Esophagus squamous epithelium (tissue), 5 donors: ENCODE measurements at places on chromosomes 5 and 9.
A peak's percentile ranks its signal among the peaks of the same experiment; 100 is the strongest.

DNA sequence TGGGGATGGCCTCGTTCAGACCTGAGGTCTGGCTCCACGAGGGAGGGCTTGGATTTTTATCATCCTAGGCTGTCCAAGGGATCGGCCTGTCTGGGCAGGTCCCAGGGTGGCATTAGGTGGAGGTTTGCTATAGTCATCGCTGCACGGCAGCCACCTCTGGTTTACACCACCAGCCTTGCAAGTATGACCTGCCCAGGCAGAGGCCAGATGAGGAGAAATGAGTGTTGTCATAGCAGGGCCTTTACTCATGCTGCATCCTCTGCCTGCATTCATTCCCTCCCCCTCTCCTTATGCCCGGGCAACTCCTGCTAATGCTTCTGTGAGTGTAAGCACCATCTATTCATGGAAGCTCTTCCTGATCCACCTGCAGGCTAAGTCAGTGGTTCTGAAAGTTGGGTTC lies 15.3 kb upstream of the NDST1 start:
- no peak for DNase-seq

- peak; percentile 98 for DNase-seq
Measured at GRCh38 chr5:151252762-151253604, at the start of gene GM2A. GM2A (plus strand) TSS chr5:151253185; CDS start chr5:151253217, 32 bp downstream.

DNA sequence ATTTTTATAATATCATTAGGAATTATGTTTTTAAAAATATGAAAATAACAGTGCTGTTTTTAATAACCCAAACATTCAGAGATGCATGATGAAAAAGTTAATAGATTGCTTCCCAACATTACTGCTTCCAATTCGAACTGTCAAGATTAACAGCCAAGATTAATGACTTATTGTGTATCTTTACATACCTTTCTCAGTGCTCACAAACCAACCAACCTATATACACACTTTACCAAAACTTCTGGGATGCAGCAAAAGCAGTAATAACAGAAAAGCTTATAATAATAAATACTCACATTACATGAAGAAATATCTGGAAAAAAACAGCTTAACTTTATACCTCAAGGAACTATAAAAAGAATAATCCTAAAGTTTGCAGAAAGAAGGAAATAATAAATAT lies 82.1 kb downstream of the TMEM232 start:
- DNase-seq, result no peak

DNA sequence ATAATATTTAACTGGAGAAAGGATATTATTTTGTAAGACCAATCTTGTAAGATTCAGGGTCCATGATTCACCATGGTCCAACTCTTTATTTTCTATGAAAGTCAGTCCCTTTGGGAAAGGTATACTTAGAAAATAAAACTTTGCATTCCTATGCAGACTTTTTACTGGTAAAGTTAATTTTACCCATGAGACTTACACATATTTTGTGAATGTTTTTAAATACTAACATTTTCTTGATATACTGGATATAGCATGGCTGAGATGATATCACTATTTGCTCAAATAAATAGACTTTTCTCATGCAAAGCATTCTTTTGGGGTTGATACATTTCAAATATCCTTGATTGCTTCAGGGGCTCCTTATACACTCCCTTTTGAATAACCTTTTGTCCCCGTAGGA lies 512.1 kb downstream of the MAN2A1 start:
- no peak for DNase-seq

- no peak for DNase-seq
Measured at GRCh38 chr9:134644725-134645606, 3.4 kb downstream of the COL5A1 start.

GRCh38 chr5:113057557-113057984 lies 81.0 kb downstream of the DCP2 start:
- DNase-seq, result no peak

DNA sequence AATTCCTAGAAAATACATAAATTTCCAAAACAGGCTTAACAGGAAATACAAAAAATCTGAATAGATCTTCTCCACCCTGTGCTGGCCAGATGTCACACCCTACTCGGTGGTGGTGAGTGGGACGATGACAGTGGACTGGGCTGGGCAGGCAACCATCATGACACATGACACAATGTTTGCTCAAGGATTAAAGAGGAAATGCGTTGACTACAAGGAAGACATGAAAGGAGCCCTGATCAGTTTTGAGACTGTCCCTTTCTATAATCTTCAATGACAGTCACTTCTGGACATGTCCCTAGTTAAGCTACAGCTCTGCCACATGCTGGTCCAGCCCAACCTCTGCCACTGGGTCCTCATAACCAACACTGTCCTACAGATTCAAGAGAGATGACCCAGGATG lies 99.8 kb downstream of the ZDHHC21 start:
- no peak for DNase-seq

- no peak for DNase-seq
Measured at GRCh38 chr5:180289966-180290365, 1.9 kb downstream of the MAPK9 start.

DNA sequence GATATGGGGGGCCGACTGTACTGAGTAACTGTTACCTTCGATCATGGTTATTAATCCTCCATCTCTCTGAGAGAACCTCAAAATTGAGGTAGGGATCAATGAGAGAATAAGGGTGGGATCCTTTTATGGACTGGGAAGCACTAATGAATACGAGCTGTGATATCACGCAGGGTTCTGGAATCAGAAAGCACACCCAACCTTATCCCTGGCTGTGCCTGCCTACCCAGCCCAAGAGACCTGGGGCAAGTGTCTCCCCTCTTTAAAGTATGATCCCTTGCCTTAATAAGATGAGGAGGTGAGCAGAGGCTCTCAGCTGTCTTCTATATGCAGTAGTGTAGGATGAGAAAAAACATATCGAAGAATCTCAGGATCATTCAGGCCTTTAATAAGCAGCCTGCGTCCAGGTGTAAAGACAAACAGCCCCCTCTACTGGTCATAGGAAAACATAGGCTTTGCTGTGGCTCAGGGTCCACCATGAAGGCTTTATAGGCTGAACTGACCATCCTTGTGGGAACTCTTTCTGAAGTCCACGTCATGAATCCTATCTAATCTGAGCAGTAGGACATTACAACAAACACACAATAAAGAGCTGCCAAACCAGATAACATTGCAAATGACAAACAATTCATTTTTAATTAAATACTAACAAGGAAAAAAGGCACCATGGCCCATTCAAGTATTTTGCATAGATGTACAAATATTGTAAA lies 16.8 kb downstream of the NIPAL4 start:
- no peak for DNase-seq

GRCh38 chr5:164191240-164191639 lies 685.8 kb downstream of the MAT2B start:
- DNase-seq, result no peak

- no peak for DNase-seq
Measured at GRCh38 chr9:6655036-6655435, 9.5 kb upstream of the GLDC start.

GRCh38 chr5:96080557-96080956 lies 118.9 kb upstream of the ELL2 start:
- no peak for DNase-seq

DNA sequence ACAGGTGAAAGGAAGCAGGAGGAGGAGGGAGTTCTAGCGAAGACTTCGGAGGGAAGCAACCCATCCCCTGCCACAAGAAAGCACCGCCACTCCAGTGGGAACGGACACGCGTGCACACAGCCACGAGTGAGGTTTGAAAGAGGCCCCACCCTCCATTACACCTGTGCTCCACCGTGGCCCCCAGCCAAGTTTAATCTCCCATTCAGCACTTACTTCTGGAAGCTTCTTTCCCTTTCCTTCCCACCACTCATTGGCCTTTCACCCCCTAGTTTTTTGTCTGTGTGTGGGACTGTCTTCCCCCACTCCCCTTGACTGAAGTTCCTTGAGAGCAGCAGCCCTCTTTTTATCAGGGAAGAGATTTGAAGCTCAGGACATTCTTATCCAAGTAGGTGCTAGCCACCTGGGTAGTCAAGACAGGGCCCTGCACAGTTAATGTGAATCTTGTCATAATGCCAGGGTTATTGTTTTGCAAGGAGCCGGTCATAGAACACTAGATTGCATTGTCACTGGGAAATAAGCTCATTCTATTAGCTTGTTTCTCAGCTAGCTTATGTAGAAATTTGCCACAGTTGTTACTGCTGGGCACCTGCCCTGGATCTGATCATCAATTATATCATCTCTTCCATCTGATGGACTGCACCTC lies 256.0 kb downstream of the DOCK8 start:
- DNase-seq, result no peak

GRCh38 chr5:111779922-111780292 lies 22.9 kb upstream of the NREP start:
- DNase-seq, result no peak

DNA sequence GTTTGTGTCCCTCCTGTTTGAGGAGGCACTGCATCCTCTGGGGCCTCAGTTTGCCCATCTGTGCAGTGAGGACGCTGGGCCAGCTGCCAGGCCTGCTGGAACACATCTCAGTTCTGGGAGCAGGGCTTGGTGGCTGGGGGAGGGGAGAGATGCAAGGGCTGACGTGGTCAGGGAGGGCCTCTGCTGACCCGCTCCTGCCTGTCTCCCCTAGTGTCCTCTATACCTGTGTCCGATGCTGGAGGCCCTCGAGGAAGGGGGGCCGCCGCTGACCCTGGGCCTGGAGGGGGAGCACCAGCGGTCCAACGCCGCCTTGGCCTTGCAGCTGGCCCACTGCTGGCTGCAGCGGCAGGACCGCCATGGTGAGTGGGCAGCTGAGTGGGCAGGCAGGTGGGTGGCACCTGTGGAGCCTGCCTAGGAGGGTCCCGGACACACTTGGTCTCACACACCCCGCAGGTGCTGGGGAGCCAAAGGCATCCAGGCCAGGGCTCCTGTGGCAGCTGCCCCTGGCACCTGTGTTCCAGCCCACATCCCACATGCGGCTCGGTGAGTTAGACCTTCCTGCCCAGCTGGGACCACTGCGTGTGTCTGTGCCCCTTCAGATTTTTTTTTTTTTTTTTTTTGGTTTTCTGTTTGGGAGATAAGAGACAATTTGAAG lies 5.8 kb downstream of the FPGS start:
- no peak for DNase-seq

- no peak for DNase-seq
Measured at GRCh38 chr5:134026521-134027287, 21.9 kb upstream of the VDAC1 start.

DNA sequence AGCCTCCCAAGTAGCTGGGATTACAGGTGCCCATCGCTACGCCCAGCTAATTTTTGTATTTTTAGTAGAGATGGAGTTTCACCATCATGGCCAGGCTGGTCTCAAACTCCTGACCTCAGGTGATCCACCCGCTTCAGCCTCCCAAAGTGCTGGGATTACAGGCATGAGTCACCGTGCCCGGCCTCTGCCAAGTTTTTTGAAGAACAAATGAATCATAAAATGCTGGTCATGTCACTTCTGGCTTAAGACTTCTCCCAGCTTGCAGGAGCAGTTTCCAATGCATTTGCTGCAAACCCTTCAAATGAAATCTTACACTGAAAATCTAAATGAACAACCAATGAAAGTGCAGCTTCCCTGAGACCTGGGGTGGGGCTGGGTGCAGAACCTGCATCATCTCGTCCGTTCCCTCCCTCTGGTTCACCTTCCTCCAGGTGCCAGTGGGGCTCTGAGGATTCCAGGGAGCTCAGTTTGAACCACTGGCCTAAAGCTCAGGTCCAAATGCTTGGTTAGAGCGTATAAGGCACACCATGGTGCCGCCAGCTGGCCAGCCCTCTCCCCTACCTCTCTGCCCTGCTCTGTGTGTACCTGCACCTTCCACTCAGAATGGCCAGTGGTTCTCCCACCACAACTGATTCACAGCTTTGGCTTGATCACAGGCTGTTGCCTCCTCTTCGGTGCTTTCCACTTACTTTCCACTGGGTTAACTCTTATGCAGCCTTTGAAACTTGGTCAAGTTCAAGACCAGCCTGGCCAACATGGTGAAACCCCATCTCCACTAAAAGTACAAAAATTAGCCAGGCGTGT lies 39.8 kb upstream of the FUBP3 start:
- DNase-seq, result no peak

DNA sequence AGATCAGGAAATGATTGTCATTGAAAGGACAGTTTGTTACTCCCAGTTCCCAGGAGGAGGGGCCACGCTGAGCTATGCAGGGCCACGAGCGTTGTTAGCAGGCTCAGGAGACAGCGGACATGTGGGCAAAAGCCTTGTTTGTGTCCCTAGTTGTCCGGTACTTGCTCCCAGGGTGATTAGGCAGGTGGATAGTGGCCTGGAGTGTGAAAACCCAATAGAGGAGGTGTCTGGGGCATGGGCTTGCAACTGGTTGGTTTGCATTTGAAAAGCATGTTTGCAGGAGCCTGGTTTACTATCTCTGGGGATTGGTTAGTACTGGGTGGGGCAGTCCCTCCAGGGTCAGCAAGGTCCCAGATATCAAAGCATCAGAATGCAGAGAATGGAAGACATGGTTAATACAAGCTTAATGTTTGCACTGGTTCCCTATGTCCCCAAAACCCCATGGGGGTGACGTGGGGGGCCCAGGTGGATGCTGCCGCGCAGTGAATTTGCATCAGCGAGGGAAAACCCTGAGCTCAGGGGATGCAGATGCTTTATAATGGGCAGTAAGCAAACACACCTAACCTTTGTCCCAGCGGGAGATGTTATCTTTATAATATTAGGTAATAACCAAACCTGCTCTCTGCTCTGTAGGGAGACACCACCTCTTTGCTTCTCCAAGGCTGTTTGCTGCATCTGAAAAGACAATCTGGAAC lies 39.7 kb downstream of the ROPN1L start:
- DNase-seq, result no peak

DNA sequence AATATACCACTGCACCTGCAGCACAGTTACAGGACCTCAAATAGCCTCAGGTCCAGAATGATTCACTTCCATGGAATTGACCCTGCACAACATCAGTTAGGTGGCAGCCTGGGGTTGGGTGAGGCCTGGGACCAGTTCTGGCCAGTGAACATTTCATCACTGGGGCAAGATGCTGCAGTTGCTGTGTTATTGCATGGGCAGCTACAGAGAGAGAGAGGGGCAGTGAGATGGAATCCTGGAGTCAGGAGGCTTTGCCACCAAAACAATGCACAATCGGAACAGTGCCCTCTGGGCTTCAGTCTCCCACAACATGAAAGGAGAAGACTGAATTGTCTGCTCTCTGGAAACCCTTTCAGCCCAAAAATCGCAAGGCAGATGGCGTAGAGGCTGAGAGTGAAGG lies 51.8 kb downstream of the SH3TC2 start:
- no peak for DNase-seq
